NCI-H1417 (cell line): ENCODE measurements at places on chromosomes 2 and 18.
A peak's percentile ranks its signal among the peaks of the same experiment; 100 is the strongest.

DNA sequence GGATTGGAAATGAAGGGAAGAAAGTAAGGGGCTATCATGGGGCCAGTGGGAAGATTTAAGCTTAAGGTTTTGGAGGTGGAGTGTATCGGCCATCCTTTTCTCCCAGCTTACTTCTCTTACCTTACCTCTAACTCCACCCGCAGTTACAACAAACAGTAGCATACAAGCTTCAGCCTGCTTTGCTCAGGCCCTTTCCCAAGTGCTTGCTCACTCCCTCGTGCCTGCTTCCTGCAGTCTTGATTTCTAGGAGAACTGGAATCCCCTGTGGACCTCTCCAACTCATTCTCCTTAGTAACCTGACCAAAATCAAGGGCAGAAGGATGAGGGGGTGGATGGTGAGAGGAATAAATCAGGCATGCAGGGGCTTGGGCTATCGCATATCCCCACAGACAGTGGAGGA is 5.8 kb upstream of the LYG2 start:
- peak; percentile 0 for DNase-seq

DNA sequence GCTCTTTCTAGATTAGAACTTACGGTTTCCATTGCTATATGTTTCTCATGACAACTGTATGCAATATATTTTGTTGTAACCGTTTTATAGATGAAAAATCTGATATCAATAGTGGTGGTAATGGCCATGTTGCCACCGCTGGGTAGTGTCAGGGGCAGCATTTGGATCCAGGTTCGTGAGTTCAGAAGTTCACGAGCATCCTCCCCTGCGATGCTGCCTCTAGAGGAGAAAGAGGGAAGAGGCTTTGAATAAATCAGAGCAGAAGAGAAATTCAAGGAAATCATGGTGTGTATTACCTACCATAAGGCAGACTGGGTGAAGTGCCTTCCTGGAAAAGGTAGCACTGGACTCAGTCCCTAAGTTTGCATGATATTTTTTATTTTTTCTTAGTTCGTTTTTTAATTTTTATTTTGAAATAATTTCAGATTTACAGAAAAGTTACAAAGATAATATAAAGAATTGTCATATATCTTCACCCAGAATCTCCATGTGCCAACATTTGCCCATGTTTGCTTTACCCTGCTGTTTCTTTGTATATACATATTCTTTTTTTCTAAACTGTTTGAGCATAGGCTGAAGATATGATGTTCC is 3.3 kb upstream of the ZBTB7C start:
- peak; percentile 33 for DNase-seq

- no peak for DNase-seq
Measured at GRCh38 chr2:133774654-133775015, 206.4 kb upstream of the NCKAP5 start.

GRCh38 chr18:515838-516237 is 15.3 kb upstream of the COLEC12 start:
- DNase-seq, result no peak

- DNase-seq, result no peak
Measured at GRCh38 chr2:237279012-237279768, 134.8 kb downstream of the COL6A3 start.

GRCh38 chr2:23449413-23449812 is 64.4 kb downstream of the KLHL29 start:
- DNase-seq, result no peak

DNA sequence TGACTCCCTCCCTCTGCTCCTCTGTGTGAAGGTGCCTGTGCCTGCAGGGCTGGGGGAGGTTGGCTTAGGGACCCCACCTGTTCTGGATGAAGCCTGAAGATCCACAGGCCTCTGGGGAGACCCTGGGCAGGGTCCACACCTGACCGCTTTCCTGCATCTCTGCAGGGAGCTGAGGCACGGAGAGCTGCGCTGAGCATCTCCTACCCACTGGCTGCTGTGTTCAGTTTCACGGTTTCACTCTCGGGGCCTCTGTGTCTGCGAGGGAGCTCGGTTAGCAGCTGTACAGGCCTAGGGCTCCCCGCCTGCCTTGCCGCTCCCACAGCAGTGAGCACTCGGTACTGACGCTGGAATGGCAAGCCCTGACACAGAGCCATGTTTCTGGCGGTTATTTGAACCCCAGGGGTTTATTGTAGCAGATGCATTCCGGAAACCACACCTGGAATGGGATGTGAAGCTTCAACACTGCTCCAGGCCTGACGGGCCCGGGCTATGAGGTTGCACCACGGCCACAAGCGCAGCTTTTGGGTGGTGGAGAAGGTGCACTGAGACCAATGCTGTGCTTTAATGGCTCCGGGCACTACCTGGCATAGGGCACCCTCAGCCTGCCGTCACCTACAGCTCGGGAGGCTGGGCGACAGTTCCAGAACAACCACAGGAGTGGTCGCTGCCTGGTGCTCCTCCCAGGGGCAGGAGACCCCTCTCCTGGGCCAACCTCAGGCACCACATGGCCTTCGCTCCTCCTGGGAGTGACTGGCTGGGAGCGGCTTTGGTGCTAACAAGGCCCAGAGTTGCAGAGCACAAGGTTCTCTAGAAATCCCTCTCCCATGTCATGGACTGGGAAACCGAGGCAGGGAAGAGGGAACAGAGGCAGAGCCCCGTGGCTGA is 257.9 kb downstream of the NDUFA10 start:
- DNase-seq, result no peak

DNA sequence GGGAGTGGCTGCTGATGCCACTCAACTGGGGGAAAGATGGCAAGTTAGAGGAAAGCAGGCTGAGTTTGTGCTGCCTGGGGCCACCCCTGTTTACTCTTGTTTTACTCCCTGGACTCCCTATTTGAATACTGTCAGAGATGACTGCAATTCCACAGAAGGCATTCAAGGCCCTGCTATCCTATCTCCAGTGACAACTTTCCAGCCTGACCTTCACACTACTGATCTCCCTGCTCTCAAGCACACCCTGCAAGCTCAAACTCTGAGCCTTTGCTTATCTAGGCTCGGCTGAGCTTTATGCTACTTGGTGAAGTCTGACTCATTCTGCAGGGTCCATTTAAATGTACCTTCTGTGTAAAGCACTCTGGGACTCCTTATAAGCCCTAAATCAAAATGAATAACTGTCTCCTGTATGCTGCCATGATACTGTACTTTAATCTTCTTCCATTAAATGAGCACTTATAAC is 39.3 kb upstream of the DSG1 start:
- DNase-seq, result no peak

GRCh38 chr18:50819027-50819727 is 639 bp downstream of the MRO start:
- peak; percentile 79 for DNase-seq

DNA sequence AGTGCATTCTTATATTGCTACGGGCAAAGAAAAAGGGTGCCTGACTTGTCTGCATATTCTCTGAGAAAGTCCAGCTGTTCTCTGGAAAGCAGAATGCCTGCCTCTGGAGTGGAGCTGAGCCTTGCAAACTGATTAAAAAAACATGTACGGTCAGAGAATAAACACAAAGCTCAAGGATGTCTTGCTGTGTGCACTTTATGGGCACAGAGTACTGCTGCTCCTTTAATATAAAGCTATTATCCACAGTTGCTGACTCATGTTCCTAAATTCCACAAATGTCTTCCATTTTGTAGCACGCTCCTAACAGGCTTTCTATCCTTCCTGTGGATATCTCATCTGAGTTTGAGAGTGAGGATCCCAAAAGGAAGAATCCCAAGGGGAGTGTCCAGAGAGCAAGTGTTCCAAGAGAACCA is 229.0 kb downstream of the MREG start:
- DNase-seq, result no peak

GRCh38 chr2:188668017-188668680 is 306.0 kb upstream of the COL3A1 start:
- DNase-seq, result no peak

- no peak for DNase-seq
Measured at GRCh38 chr2:142179686-142180085, 48.9 kb upstream of the LRP1B start.

DNA sequence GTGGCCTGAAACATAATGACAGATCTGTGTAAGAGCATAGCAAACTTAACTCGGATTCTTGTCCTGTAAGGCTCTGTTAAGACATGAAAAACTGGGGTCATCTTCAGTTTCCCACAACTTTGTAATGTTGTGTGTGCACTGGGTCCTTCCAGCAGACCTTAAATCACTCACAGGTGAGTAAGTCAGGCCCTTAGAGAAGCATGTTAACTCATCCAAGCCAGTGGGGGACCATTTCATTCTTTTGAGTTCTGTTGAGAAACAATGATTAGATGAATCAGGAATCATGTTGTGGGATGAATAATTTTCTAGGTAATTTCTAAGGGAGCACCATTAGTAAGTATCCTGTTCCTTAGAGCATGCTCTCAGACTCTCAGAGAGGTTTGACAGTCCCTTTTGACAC is 167.1 kb downstream of the ESCO1 start:
- DNase-seq, result no peak

DNA sequence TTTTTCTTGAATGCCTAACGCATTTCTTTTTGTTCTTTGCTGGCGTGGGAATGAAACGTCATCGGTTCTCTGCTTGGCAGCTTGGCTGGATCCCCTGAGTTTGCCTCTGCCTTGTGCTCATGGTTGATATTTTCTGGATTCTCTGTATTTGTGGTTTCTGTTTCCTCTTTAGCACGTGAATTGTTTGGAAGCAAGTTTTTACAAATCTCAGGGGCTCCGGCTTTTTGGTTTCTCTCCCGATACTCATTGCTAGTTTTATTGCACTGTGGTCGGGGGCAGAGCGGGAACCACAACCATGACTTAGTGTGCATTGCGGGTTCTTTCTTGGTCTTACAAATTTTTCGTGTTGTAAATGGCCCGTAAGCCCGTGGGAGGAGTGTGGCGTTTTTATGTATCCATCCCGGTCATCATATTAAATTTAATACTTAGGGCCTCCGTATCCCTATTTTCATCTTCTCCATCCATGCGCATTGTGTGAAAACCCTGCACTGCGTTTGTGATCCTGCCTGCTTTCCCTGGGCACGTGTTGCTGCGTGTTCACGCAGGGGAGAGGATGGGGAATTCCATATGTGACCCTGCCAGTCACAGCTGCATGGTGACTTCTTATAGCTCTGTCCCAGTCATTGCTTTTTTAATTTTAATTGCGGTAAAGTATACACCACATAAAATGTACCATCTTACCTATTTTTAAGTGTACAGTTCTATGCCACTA is 9.4 kb downstream of the RAMP1 start:
- DNase-seq, result no peak

DNA sequence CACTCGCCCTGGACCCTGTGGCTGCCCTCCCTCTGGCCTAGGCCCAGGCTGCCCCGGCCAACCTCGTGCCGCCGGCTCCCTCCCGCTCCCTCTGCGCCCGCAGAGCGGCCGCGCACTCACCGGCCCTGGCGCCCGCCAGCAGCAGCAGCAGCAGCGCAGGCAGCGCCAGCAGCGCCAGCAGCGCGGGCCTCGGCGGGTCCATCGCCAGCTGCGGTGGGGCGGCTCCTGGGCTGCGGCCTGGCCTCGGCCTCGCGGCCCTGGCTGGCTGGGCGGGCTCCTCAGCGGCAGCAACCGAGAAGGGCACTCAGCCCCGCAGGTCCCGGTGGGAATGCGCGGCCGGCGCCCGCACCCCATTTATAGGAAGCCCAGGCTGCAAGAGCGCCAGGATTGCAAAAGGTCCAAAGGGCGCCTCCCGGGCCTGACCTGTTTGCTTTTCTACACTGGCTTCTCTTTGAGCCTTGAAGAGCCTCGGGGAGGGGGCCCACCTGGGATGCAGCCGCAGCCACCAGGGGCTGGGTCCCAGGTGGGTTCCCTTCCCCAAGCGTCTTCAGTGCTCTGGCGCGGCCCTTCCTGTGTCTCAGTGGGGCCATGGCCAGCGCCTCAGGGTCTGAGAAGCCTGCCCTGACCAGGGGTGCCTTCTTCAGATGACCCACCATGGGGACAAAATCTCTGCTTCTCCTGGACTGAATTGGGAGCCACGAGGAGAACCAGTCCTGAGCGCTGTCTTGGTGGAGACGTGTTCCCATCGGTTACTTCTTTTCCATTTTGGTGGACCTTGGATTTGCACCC is at the start of gene APOB:
APOB (minus strand) TSS at position 330 of the 789 bp plus-strand sequence; CDS start at position 202, 128 bp downstream.
- DNase-seq, result peak; percentile 14

GRCh38 chr18:51029694-51030536 is at the start of gene SMAD4:
Gene SMAD4 (plus strand): TSS chr18:51030213. CDS start chr18:51047047, 16,834 bp downstream.
- peak; percentile 93 for DNase-seq

DNA sequence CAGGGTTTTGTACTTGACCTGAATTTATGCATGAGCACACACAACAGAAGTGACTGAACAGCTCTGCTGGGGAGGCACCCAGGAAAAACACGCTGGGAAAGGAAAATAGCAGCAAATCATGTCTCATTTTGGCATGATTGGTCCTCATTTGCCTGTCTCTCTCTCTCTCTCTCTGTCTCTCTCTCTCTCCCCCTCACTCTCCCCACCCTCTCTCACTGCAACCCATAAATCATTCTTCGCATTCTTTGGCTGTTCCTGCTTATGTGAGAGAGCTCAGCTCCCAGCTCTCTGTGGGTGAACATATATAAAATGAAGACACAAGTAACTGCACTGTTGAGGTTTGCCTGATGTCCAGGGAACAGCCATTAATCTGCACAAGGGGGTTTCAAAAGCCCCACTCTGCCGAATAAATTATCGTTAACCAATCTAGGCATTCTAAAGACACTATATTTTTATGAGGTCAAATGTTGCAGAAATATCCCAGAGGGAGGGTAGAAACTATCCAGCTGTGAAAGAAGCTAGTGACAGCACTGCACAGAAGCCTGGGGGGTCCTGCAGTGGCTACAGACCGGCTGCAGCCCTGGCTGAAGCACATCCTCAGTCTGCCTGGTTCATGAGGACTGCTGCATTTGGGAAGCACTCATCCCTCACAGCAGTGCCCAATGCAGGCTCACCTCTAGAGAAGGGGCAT is 260.3 kb downstream of the AFF3 start:
- peak; percentile 2 for DNase-seq

GRCh38 chr2:158845859-158846258 is 50.7 kb downstream of the DAPL1 start:
- no peak for DNase-seq

- peak; percentile 65 for DNase-seq
Measured at GRCh38 chr2:219309278-219309677, at the start of gene PTPRN. Gene PTPRN (minus strand): TSS chr2:219309401. CDS start chr2:219309332, 69 bp downstream.

GRCh38 chr2:236081171-236081570 is 87.0 kb downstream of the GBX2 start:
- no peak for DNase-seq

DNA sequence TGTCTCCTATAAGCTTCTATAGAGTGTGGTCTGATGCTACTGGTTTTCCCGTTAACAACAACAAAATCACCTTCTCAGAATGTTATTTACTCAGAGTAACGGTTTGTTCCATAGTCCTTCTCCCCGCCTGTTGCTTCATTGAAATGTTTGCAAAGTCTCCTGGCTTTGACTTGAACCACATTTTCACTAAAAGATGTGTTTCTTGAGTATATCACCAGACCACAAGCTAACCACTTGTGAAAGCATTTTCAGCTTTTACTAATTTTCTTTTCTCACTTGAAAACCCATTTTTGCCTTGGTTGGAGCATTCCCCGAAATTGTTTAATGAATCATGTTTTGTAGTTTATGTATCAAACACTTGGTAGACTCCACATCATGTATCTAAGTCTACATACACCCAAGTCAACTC is 121.2 kb downstream of the DPP4 start:
- DNase-seq, result no peak

DNA sequence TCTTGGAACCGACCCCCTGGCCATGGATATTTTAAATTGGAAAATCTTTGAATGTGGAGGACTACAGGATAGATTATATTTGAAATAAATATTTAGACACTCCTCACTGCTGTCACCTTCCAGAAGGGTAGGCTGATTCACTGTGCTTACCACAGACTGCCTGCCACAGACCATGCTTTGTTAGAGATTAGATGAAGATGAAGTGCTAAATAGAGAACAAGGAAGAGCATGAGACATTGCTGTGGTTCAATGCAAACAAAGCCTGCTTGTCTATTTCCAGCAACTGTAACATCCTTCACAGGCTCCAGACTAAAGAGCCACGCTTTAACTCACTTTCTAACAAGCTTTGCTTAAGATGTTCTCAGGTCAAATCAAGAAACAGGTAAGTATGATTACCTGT is 81.0 kb upstream of the TMEM17 start:
- DNase-seq, result no peak
